ENCODE measurements at places on chromosomes 2 and 18. TPM values are rescaled to one million over a fixed set of nuclear protein-coding genes. Genes with fewer than 3 reads are reported as not detected.

Gene REG3A
- total RNA-seq, result not detected

Gene CFAP221
- total RNA-seq, result 3.4 TPM

Gene FAM168B
- 98.4 TPM for total RNA-seq

Gene CFC1
- not detected for total RNA-seq

Gene PLB1
- 2.7 TPM for total RNA-seq

Gene UGT1A10
- total RNA-seq, result not detected

Gene FOXD4L1
- 0.12 TPM for total RNA-seq

Gene DPP4
- 2.0 TPM for total RNA-seq

Gene PTPRN
- 2.3 TPM for total RNA-seq

Gene RNF149
- 44.4 TPM for total RNA-seq

Gene AMER3
- total RNA-seq, result not detected

Gene MPP4
- total RNA-seq, result not detected

Gene DSG2
- 20.6 TPM for total RNA-seq

Gene CXCR4
- 20.2 TPM for total RNA-seq

Gene ZSWIM2
- total RNA-seq, result not detected

Gene LTBP1
- 50.8 TPM for total RNA-seq

Gene PDE1A
- total RNA-seq, result 10.4 TPM

Gene VSNL1
- total RNA-seq, result 0.60 TPM

Gene RAMP1
- 62.5 TPM for total RNA-seq

Gene FIGN
- total RNA-seq, result 3.9 TPM

Gene CRYGD
- total RNA-seq, result 5.1 TPM

Gene GTF2A1L
- total RNA-seq, result 13.8 TPM

Gene DCDC2C
- not detected for total RNA-seq

Gene SKOR2
- not detected for total RNA-seq

Gene SERPINB12
- total RNA-seq, result not detected
